ENCODE measurements at places on chromosomes 5 and 9. TPM values are rescaled to one million over a fixed set of nuclear protein-coding genes. Genes with fewer than 3 reads are reported as not detected.

The DBH gene
- total RNA-seq = not detected

The PHYHD1 gene
- 40.0 TPM for total RNA-seq

The EMB gene
- total RNA-seq = 13.5 TPM

DNA sequence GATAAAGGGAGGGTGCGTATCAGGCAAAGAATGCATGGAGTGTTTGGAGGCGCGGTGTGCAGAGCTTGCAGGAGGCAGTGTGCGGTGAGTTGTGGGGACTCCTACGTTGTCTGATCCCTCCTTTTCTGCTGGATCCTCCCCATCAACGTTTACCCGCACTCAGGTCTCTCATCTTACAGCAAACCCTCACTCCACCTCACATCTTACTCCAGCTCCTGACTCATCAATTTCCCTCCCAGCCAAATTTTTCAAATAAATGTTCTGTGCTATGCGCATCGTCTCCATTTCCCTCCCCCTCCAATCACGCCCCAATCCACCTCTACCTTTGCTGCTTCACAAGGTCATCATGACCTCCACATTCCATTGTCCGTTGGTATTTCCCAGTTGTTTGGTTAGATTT lies 138.9 kb upstream of the KLF4 start:
- H3K36me3 ChIP-seq = no peaks in the 10 kb centered on the region
- no peak for DNase-seq
- no peak overlapping the region for H3K27ac ChIP-seq
- H3K4me1 ChIP-seq = peaks cover 1% of the 10 kb centered on the region
- H3K4me3 ChIP-seq = no peak overlapping the region

GRCh38 chr5:33146881-33147280 lies 293.9 kb upstream of the TARS1 start:
- H3K4me3 ChIP-seq = no peak overlapping the region
- no peak overlapping the region for H3K27ac ChIP-seq
- H3K27me3 ChIP-seq = no peaks in the 10 kb centered on the region
- no peaks in the 10 kb centered on the region for H3K4me1 ChIP-seq
- DNase-seq = no peak

The WDR38 gene
- total RNA-seq = not detected

The SELENOP gene
- 531 TPM for total RNA-seq

DNA sequence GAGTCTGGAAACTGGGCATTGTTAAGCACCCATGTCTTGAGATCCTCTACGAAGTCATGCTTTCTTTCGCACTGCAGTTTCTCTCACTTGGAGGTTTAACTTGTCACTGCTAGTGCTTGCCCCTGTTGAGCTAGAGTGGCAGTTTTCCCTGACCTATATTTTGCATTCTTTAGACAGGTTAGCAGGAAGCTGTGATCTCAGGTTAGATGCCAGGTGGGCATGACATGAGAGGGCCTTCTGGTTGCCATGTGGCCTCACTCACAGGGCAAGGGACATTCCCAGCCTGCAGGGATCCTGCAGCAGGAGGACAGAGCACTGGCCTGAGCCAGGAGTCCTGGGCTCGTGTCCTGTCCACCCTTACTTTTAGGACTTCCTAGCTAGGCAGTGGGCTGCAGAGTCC lies 28.6 kb downstream of the SLC36A1 start:
- H3K27ac ChIP-seq = no peak overlapping the region
- no peaks in the 10 kb centered on the region for H3K4me1 ChIP-seq
- no peaks in the 10 kb centered on the region for H3K36me3 ChIP-seq
- no peaks in the 10 kb centered on the region for H3K27me3 ChIP-seq
- no peak for DNase-seq

DNA sequence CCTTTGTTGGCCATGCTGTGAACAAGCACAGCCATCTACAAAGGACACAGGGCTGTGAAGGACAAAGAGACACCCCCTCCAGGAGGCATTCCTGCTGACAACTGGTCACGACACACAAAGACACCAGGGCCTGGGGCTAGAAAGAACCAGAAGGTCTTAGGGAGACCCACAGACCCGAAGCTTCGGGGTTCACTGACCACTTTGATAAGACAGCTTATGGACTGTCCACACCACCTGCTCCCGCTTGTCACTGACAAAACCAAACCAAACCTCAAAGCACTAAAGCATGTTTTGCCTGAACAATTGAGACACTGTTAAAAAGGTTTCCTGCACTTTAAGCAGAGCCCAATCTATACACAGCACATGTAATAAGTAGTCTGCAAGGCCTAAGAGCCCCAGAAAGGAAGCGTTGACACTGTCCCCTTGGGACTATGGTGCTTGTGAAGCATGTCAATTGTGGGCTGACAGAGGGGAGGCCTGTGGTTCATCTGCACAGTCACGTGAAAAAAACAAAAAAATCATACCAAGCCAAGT lies 185.0 kb downstream of the GAPVD1 start:
- H3K4me1 ChIP-seq = peaks cover 10% of the 10 kb centered on the region
- H3K27me3 ChIP-seq = no peaks in the 10 kb centered on the region
- no peak for DNase-seq
- H3K27ac ChIP-seq = no peak overlapping the region
- H3K4me3 ChIP-seq = no peak overlapping the region
- H3K36me3 ChIP-seq = no peaks in the 10 kb centered on the region

DNA sequence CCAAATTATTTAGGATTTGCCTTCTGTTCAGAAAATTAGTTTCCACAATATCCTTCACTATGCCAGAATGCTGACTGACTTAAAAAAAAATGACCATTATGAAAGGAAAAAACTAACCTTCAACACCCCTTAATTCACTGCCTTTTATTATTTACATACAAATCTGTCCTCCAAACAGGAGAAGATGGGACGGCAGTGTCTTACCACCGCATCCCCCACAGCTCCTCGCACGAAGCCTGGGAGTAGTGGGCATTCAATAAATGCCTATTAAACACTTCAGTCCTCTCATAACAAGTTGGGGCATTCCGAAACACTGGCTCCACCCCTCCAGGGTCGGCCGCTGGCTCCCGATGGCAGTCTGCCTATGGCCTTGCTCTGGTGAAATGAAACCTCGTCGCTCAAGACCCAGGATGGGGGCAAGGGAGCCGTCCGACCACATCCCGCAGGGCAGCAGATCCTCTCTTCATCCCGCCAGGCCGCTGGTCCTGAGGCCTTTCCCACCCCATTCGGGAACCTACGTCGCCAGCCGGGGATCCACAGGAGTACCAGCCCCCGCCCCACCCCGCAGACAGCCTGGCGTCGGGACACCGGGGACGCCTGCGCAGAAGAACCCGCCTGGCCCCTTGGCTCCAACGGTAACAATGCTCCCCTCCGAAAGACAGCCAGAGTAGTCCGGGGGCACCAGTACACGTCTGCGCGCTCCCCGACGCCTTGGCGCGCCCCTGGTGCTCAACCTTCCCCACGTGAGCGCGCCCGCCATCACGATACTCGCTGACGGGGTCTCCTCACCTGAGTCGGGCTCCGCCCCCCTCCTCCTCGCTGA lies 613 bp downstream of the ZBTB5 start:
- peaks cover 4% of the 10 kb centered on the region for H3K4me1 ChIP-seq
- H3K4me3 ChIP-seq = peak overlapping the region; percentile 95
- no peaks in the 10 kb centered on the region for H3K36me3 ChIP-seq
- peak overlapping the region; percentile 94 for H3K27ac ChIP-seq

The RNF183 gene
- total RNA-seq = 1.3 TPM

DNA sequence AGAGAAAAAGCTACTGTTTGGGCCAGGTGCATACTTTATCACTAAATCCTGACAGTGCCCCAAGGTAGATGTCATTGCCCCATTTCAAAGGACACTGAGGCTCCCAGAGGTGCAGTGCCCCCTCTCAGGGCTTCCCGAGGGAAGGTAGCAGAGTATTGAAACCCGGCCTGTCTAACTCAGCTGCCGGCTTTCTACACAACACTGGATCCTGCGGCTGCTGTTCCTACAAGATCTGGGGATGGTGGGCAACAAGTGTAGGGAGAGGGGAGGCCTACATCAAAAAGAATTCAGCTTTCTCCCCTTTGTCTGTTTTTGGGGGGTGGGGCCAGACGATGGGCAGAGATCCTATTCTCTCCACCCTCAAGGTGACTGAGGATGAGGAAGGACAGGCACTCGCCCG lies 200.8 kb downstream of the DAB2IP start:
- peak overlapping the region; percentile 97 for H3K27ac ChIP-seq
- H3K36me3 ChIP-seq = no peaks in the 10 kb centered on the region
- H3K4me1 ChIP-seq = peaks cover 29% of the 10 kb centered on the region
- DNase-seq = no peak
- no peak overlapping the region for H3K4me3 ChIP-seq
- H3K27me3 ChIP-seq = no peaks in the 10 kb centered on the region

DNA sequence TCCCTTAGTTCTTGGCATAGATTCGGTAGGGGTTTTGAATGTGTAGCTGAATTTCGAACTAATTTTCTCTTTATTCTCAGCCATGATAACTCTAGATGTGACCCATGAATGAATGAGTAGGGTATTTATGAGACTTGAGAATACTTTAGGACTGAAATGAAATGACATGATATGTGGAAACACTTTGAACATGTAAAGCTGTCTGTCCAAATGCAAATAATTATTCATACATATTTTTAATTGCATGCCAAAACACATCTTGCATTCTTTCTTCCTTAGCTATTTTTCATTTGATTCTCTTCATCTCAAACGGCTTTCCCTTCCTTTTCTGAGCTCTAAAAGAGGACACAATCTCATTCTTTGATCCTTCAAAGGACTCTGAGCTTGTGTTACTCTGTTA lies 3.4 kb downstream of the NNT start:
- no peak overlapping the region for H3K4me3 ChIP-seq
- H3K4me1 ChIP-seq = peaks cover 2% of the 10 kb centered on the region
- no peak for DNase-seq
- no peak overlapping the region for H3K27ac ChIP-seq
- H3K27me3 ChIP-seq = no peaks in the 10 kb centered on the region
- no peaks in the 10 kb centered on the region for H3K36me3 ChIP-seq

The GFI1B gene
- total RNA-seq = not detected

All from ovary (tissue), 10 donors.